ENCODE measurements at places on chromosomes 6 and 20. TPM values are rescaled to one million over a fixed set of nuclear protein-coding genes. Genes with fewer than 3 reads are reported as not detected.

- H3K27ac ChIP-seq = no peak overlapping the region
- no peak overlapping the region for H3K4me3 ChIP-seq
- H3K27me3 ChIP-seq = no peaks in the 10 kb centered on the region
- H3K4me1 ChIP-seq = no peaks in the 10 kb centered on the region
Measured at GRCh38 chr6:54094786-54095185, 16.5 kb upstream of the MLIP start.

GRCh38 chr20:58141496-58141895, 87.0 kb downstream of the ANKRD60 start:
- H3K4me1 ChIP-seq = no peaks in the 10 kb centered on the region
- H3K4me3 ChIP-seq = no peak overlapping the region
- H3K36me3 ChIP-seq = no peaks in the 10 kb centered on the region

HRH3 gene
- not detected for total RNA-seq

GNRH2 gene
- total RNA-seq = not detected

DNA sequence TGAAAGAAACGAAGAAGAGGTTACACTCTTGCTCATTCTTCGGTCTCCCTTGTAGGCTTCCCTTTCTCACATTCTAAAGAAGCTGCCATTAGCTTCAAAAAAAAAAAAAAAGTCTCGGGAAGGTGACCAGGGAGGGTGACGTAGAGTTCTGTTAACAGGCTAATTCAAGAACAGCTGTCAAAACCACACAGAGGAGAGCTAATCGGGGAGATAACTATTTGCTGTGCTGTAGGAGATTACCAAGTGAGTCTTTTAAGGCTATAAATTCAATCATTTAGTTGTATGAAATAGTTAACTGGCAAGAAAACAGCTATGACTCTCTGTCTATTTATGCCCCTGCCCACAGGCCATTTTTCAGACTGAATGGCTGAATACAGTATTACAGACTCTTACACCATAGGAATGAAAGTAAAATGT, 256.8 kb downstream of the SYNE1 start:
- peak; percentile 68 for ATAC-seq
- peak overlapping the region; percentile 51 for H3K4me3 ChIP-seq
- no peaks in the 10 kb centered on the region for H3K27me3 ChIP-seq
- no peaks in the 10 kb centered on the region for H3K36me3 ChIP-seq
- H3K4me1 ChIP-seq = peaks cover 7% of the 10 kb centered on the region
- H3K27ac ChIP-seq = peak overlapping the region; percentile 89

TRIM39 gene
- total RNA-seq = 24.1 TPM

GRCh38 chr6:137542713-137543112, 48.5 kb upstream of the OLIG3 start:
- no peaks in the 10 kb centered on the region for H3K4me1 ChIP-seq
- no peaks in the 10 kb centered on the region for H3K36me3 ChIP-seq
- H3K27ac ChIP-seq = no peak overlapping the region
- ATAC-seq = no peak

DNA sequence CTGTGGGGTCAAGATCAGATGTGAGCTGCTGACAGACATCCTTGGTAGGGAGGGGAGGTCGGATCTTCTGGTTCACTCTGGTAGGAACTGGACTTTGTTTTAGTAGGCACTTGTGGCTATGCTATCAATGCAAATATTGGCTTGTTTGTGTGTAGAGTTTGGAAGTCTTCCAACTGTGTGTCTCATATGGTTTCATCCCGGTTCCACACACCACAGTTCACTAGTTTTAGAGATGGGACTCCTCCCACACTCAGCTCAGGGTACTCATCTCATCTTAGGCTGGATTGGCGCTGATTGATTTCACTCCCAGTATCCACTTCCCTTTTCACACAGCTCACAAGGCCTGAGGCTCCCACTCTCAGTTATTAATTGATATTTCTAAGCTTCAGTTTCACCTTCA, 161.3 kb downstream of the THBS2 start:
- no peaks in the 10 kb centered on the region for H3K4me1 ChIP-seq
- H3K4me3 ChIP-seq = no peak overlapping the region

DNA sequence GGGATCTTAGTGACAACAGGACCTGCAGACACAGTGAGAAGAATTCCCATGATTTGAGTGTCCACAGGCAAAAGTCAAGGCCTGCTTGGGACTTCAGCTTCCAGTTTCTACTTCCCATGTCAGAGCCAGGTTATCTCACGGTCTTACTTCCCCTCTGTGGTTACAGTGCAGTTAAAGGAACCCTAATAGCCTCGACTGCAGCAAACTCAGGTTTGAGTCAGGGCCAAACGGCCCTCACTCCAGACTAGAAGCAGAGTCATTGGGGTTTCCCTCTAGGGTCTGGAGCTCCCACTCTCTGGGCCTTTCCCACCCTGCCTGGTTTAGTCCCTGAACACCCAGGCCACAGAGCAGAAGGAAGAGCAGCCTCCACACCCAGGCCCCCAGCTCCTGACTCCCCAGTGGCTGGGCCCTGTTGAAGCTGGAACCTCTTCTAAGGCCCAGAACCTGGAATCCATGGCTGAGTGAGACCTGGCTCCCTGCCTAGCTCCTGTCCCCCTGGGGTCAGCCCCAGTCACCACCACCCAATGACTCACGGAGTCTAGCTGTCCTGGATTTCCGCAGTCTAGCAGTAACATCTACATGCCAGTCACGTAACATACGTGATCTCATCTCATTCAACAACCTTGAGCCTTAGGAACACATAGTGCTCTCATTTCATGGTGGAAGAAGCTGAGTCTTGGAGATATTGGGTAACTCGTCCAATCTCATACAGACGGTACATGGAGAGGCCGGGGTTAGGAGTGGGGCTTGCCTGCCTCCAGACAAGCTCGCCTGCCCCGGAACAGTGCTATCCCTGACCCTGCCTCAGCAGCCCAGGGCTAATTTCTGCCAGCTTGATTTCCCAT, 9.2 kb upstream of the GHRH start:
- H3K4me1 ChIP-seq = peaks cover 7% of the 10 kb centered on the region
- no peak overlapping the region for H3K4me3 ChIP-seq
- no peak overlapping the region for H3K27ac ChIP-seq
- H3K36me3 ChIP-seq = no peaks in the 10 kb centered on the region

GRCh38 chr20:53990768-53991450, 79.5 kb downstream of the BCAS1 start:
- H3K27me3 ChIP-seq = peaks cover 10% of the 10 kb centered on the region
- no peak for ATAC-seq
- no peak overlapping the region for H3K27ac ChIP-seq
- no peaks in the 10 kb centered on the region for H3K4me1 ChIP-seq
- no peaks in the 10 kb centered on the region for H3K36me3 ChIP-seq

- ATAC-seq = no peak
- no peaks in the 10 kb centered on the region for H3K27me3 ChIP-seq
- H3K4me3 ChIP-seq = no peak overlapping the region
- no peaks in the 10 kb centered on the region for H3K36me3 ChIP-seq
- no peaks in the 10 kb centered on the region for H3K4me1 ChIP-seq
Measured at GRCh38 chr6:104500265-104500664, 359.5 kb downstream of the HACE1 start.

MYLK4 gene
- 1.2 TPM for total RNA-seq

GRCh38 chr6:169723200-169723909, 945 bp downstream of the PHF10 start:
- peak overlapping the region; percentile 84 for H3K4me3 ChIP-seq
- H3K4me1 ChIP-seq = peaks cover 4% of the 10 kb centered on the region
- peak overlapping the region; percentile 97 for H3K27ac ChIP-seq
- no peaks in the 10 kb centered on the region for H3K27me3 ChIP-seq
- no peaks in the 10 kb centered on the region for H3K36me3 ChIP-seq
- ATAC-seq = peak; percentile 57

- ATAC-seq = no peak
- H3K4me1 ChIP-seq = peaks cover 12% of the 10 kb centered on the region
- no peaks in the 10 kb centered on the region for H3K36me3 ChIP-seq
- no peak overlapping the region for H3K4me3 ChIP-seq
- H3K27ac ChIP-seq = peak overlapping the region; percentile 9
- no peaks in the 10 kb centered on the region for H3K27me3 ChIP-seq
Measured at GRCh38 chr6:140202964-140203515, 828.6 kb upstream of the CITED2 start.

DNA sequence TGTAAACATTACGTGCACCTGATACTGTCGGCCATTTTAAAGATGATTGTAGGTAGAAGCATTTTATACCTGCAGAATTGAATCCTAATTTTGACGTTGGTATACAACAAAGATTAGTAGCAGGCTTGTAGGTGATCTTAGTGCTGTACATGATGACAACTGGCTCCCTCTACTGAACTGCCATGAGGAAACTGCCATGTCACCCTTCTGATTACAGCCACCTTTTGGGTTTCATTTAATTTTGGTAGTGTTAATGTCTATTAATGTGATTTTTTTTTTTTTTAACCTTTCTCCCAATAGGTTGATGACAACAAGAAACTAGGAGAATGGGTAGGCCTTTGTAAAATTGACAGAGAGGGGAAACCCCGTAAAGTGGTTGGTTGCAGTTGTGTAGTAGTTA, 2.3 kb downstream of the RPS12 start:
- H3K4me1 ChIP-seq = peaks cover 9% of the 10 kb centered on the region
- ATAC-seq = no peak
- H3K27me3 ChIP-seq = no peaks in the 10 kb centered on the region
- H3K36me3 ChIP-seq = peaks cover 44% of the 10 kb centered on the region

DNA sequence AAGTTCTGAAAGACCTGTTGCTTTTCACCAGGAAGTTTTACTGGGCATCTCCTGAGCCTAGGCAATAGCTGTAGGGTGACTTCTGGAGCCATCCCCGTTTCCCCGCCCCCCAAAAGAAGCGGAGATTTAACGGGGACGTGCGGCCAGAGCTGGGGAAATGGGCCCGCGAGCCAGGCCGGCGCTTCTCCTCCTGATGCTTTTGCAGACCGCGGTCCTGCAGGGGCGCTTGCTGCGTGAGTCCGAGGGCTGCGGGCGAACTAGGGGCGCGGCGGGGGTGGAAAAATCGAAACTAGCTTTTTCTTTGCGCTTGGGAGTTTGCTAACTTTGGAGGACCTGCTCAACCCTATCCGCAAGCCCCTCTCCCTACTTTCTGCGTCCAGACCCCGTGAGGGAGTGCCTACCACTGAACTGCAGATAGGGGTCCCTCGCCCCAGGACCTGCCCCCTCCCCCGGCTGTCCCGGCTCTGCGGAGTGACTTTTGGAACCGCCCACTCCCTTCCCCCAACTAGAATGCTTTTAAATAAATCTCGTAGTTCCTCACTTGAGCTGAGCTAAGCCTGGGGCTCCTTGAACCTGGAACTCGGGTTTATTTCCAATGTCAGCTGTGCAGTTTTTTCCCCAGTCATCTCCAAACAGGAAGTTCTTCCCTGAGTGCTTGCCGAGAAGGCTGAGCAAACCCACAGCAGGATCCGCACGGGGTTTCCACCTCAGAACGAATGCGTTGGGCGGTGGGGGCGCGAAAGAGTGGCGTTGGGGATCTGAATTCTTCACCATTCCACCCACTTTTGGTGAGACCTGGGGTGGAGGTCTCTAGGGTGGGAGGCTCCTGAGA, at the start of gene HFE:
Gene HFE (plus strand): TSS at position 146 of the 832 bp plus-strand sequence. CDS start 12 bp downstream, at position 158.
- peak within 1 kb of the TSS; percentile 97 for H3K27ac ChIP-seq
- H3K4me3 ChIP-seq = peak within 1 kb of the TSS; percentile 96
- peak; percentile 77 for ATAC-seq
- H3K4me1 ChIP-seq = peaks cover 23% of the 10 kb centered on the region
- H3K36me3 ChIP-seq = peaks cover under 1% of the 10 kb centered on the region
- no peaks in the 10 kb centered on the region for H3K27me3 ChIP-seq

Measured in gastroesophageal sphincter (tissue), 4 donors.